NB4 (cell line): ENCODE measurements at places on chromosomes 2 and 18.

GRCh38 chr2:51263951-51264350 is 232.0 kb upstream of the NRXN1 start:
- DNase-seq = no peak

DNA sequence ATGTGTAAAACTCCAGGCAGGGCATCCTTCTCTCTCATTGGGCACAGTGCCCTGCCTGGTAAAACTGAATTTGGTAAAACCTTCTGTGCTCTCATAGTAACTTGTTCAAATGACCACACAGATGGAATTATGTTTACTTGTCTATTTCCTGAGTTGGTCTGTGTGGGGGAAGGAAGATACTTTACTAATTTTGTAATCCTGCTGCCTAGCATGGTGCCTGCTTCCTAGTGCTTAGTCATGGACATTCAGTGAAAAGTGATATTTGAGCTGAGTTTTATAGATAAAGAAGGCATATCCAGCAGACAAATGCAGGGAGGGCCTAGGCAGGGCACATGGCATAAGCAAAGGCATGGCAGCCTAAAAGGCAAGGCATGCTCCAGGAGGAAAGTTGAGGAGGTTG is 199.4 kb downstream of the FSHR start:
- DNase-seq = no peak

DNA sequence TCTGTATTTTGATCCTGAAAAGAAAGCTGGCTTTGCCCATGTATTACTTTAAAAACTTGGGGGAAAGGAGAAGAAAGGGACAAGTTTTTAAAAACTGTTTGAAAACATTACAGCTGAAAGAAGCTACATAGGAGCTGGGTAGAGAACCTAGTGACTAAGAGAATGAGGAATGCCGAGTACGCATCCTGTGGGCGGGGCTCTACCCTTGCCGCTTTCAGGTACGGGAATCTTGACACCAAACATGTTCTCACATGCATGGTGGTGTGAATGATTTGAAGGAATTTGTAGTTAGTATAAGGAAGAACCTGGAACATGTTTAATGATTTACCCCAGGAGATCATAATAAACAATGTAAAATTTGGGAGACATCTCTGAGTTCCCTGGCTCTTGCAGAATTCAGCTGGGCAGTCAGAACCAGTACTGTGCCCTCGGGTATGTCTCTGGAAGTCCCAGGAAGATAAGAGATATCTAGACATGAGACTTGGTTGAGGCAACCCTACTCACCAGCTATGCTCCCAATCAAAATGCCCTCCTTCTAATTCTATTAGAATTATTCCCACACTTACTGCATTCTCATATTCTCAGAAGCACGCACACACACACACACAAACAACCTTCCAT is 16.5 kb upstream of the TGFA start:
- DNase-seq = no peak

DNA sequence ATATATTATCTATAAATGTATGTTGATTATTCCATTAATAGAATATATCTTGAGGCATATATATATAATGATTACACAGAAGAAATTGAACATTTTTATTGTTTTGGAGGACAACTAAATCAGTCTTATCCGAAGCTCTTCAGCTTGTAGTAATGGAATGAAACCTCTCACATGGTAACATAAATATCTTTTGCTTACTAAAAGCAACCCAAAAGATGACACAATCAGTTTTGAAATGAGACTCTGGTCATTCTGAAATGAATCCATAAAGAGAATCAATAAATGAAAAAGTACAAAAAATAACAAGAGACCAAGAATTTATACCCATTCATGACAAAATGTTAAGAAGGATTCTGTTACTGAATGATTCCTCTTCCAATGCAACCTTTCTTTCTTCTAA is 110.2 kb downstream of the FIGN start:
- DNase-seq = no peak

GRCh38 chr2:37766106-37766505 is 94.7 kb upstream of the CDC42EP3 start:
- no peak for DNase-seq

- DNase-seq = no peak
Observed at GRCh38 chr2:23417310-23417709, 32.3 kb downstream of the KLHL29 start.

DNA sequence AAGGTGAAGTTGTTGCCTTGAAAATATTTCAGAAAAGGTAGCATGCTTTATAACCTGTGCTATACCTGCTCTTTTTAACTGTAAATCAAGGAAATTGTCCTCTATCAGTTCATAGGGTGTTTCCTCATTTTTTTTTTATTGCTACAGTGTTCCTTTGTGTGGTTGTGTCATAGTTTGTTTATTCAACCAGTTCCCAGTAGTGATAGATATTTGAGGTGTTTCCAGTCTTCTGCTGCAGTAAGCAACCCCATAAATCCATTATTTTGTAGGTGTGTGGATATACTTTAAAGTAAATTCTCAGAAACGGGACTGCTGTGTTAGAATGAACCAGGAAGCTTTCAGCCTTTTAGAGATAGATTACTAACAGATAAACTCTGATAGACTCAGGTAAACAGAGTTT is 39.6 kb downstream of the SEMA4F start:
- no peak for DNase-seq

DNA sequence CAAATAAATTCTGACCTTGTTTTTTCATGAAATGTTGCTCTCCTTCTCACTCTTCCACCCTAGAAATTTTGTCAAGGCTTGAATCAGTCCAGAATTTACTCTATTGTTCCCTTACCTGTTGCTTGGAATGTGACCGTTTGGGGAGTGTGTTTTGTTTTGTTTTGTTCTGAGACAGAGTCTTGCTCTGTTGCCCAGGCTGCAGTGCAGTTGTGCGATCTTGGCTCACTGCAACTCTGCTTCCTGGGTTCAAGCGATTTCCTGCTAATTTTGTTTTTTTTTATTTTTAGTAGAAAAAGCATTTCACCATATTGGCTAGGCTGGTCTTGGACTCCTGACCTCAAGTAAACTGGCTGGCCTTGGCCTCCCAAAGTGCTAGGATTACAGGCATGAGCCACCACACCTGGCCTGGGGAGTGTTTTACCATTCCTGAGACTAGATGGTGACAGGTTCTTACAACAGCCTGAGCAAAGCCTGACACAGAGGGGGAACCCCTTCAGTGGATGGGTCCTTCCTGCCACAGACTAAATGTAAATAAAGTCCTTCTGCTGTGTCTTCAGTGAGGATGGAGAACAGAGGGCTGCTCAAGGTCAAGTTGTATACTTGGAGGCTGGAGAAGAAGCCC is 52.0 kb downstream of the HAUS1 start:
- no peak for DNase-seq

DNA sequence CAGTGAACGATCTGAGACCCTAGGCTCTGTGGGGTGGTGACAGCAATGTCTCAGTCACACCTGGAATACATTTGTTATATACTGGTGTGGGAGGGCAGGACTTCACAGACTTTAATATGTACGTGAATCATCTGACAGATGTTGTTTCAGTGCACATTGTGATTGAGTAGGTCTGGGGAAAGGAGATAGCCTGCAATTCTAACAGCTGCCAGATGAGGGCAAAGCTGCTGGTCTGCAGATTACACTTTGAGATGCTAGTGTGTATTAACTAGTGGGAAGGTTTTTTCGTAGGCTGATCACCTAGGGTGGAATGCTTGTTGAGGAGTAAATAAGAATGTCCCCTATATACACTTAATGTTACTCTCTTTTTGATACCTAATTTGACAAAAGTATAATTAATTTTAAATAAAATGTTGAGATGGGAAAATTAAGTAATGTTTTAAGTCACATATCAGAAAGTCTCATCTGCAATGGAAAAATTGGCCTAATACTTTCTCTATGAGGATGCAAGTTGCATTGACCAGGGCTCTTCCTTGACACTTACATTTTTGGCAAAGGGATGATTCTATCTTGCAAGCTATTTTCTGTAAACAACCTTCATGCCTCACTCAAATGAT is 496.9 kb upstream of the HNMT start:
- DNase-seq = peak; percentile 49
